ENCODE measurements at places on chromosomes 3 and 15.

DNA sequence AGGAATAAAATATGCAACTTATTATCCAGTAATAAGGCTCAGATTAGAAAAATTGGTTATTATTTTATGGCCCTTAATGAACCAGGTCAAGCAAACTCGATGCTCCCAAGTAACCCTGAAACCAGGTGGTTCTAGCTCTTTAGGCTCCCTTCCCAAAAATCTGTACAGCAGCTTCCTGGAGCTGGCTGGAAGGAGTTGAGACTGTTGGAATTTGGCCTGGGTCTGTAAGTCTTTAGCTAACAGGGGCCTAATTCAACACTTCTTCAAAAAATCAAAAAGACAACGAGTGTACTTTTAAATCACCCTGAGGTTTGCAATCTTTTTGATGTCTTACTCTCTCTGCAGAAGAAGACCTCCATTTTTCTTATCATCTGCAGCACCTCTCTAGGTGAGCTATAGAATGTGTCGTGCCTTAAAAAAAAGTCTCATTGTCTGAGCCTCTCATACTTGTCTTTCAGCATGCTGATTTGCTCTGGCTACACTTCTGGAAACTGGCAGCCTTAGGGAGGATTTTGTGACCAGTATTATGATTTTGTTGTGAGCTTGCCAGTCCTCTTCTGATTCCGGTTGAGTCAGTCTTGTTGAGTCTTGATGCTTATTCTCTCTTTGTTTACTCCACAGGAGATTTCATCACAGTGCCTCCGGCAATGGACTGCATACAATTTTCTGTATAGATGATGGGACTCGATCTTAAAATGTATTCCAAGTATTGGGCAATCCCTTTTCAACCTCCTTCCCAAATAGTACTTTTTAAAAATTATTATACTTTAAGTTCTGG, 235.0 kb upstream of the KBTBD8 start:
- DNase-seq = no peak

DNA sequence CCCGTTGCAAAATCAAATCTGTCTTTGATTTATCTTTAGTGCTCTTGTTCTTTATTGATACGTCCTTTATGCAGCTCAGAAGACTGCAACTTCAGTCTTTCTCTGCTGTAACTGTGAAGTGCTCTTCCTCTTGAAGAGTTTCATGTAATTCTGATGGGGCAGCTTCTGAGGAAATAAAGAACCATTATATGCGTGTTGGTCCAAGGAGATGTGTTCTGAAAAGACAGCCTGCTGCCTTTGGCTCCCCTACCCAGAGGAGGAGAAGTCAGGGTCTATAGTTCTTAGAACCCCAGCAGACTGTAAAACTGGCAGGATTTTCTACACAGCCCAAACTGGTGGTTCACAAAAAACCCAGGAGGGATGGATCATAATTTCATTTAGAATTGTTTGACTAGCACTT, 22.4 kb upstream of the ABHD10 start:
- no peak for DNase-seq

DNA sequence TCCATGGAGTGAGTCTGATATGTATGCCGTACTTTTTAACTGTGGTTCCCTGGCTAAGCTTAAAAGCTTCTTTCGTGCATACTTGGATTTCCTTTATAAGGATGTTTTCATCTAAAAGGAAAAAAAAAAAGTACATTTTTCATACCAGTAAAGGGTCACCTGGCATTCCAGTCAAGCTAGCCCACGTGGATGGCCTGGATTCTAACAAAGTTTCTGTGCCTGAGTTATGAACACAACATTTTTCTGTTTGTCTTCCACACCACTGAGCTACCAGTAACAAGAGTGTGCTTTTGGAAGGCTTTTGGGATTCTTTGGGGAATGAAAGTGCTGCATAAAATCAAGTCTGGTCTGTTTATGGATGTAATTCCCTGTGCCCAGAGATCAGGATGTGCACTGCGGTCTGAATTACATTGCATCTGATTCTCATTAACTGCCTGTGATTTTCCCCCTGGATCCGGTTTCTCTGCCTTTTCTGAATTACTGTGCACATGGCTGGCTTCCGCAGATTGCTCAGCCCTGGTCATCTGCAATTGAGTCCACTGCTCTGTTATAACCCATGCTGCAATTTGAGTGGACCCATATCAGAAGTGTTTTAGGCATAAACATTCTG, 38.2 kb upstream of the MAGI1 start:
- DNase-seq = no peak

DNA sequence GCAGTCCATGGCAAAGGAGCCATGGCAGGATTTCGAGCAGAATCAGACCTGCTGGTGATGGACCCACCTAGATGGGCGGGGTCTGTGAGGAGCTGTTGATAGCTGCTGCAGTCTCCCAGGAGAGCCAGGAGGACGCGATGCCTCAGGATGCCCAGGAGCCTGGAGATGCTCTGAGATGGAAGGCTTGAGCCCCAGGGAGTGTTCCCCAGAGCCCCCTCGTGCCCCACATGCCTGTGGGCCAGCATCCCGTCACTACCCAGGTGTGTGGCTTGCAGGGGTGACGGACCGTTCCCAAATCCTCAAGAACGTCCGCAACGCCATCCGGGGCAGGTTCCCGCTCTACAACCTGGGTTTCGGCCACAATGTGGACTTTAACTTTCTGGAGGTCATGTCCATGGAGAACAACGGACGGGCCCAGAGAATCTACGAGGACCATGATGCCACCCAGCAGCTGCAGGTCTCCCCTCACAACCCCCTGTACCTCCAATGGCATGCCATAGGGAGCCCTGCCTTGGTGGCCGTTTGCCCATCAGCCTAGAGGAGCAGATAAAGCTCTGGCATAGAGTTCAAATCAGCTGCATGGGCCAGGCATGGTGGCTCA, 6.7 kb downstream of the ITIH1 start:
- DNase-seq = no peak

DNA sequence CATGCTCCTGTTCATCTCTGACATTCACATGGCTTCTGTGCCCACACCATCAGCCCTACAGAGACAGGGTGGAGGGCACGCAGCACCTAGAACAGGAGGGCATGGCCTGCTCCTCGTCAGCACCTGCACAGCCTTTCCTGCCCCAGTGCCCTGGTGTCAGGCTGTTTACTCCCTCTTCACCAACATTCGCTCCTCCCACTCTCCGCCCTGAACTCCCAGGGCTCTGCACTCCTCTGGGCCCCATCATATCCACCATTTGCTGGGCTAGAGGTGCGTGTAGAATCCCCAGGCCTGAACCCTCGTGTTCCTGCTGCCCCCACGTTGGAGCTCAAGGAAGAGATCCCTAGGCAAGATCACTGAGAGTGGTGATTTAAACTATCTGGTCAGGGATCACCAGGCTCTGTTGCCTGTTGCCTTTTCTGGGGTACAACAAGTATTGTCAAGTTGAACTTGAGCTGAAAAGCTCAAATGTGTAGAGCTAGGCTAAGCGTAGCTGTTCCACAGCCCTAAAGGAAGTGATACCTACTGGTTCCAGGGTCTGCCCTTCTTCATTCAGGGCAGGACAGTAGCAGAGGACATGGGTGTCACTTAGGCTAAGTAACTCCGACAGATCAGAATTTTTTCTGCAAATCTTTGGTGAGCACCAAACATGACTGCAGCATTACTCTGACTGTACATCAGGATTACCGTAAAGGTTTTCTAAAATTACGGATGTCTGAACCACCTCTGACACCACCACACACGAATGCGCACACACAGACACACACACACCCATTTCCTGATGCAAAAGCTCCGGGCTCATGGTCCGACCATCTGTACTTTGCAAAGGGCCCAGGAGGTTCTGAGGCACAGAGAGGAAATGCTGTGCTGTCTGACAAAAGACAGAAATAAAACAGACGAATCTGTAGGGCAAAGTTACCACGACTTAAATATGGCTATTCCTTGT, 43.7 kb upstream of the GNB5 start:
- DNase-seq = peak; percentile 49

- no peak for DNase-seq
These were observed 101.6 kb downstream of the ERC2 start for GRCh38 chr3:56366641-56367162.

DNA sequence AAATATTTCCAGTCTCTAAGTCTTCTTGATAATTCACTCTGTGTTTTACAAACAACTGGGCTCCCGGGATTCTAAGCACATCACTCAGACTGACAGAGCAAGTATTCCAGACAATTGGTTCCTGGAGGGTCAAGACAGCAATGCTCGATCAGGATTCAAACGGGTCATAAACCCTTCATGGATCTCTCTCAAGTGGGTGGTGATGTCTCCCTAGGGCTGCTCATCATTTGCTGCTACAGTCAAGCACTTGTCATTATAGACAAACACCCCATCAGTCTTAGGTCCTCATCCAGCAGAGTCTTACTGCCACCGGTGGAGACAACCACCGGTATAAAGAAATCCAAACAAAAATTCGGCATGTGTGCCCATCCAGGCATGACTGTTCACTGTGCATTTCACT, 921.1 kb downstream of the FHIT start:
- no peak for DNase-seq

- no peak for DNase-seq
These were observed 34.8 kb downstream of the LRRFIP2 start for GRCh38 chr3:37139567-37140052.

GRCh38 chr3:125480656-125481374, 39.2 kb downstream of the SNX4 start:
- no peak for DNase-seq

DNA sequence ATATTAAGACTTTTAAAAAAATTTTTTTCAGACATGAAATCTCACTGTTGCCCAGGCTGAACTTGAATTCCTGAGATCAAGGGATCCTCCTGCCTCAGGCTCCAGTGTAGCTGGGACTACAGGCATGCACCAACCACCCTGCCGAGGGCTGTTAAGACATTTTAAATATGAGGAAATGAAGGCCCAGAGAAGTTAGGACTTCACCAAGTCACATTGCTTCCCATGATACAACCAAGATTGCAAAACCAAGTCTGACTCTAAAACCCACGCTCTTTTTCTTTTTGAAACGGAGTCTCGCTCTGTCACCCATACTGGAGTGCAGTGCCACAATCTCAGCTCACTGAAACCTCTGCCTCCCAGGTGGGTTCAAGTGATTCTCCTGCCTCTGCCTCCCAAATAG, 28.0 kb downstream of the PTPN9 start:
- DNase-seq = no peak

DNA sequence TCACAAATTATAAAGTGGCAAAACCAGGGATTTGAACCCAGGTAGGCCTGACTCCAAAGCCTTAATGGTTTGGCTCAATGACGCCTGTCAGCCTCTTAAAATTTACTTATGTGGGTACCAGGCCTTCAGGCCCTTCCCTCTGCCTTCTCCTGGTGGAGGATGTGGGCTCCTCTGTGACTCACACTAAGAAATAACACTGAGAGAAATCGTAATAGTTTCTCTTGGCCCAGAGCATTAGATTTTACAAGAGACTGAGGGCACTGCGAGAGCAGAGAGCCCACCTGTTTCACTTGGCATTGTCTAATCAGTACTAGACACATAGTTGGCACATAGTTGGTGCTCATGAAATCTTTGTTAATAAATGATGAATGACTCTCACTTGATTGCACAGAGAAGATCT, 505.2 kb downstream of the SHQ1 start:
- no peak for DNase-seq
